ENCODE measurements at places on chromosomes 4 and X.

DNA sequence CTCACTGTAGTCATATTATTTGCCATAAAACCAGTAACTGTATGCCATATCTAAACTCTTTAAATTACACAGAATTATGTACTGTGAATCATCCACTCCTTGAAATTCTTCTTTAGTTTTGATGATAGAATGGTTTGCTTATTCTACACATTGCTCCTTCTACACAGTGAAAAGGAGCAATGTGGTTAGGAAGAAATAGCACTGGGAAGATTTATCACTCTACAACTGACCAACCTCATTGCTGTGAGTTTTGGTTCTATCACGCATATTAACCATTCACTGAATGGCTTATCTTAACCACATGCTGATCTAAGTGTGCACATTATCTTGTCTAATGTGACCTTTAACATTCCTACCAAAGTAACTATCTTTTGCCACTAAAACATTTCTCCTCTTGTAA, 415.7 kb upstream of the NDST4 start:
- DNase-seq = no peak

DNA sequence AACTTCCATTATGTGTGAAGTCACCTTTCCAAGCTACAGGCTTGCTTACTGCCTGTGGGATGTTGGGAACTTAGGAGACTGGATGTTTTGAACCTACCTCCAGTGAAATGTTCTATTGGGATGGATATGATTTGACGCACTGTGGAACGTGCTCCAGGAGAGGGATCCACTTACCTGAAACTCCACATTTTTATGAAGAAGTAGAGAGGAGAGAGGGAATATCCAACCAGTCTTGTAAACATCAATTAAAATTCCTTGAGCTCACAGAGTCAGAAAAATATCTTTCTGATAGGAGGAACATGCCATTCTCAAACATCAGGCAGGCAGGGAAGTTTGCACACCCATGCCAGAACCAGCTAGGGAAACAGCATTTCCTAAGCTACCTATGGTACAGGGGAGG, 91.1 kb upstream of the MAOA start:
- DNase-seq = no peak

GRCh38 chr4:77581724-77582123, 23.9 kb upstream of the CXCL13 start:
- no peak for DNase-seq

DNA sequence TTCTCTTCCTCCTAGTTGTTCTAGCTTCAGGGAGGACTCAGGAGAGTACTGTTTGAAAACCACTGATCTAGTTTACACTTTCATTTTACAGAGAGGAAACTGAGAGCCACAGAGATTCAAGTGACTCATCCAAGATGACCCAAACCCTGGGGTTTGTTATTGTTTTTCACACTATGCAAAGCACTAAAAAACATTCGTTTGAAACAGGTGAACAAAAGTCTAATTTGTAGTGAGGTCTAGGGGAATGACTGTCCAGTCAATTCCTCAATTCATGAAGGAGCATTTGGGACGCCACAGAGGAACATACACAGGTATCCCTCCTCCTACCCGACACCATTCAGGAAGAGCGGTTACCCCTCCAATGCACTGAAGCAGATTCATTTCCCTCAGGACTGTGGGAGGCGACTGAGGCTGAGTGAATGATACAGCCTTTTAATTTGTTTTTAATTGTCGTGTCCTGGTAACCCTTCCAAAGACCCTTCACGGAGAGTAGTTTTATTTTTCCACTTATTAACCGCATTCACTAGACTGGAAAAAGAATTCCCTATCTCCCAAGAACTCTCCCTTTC, 30.3 kb downstream of the TLR10 start:
- no peak for DNase-seq

DNA sequence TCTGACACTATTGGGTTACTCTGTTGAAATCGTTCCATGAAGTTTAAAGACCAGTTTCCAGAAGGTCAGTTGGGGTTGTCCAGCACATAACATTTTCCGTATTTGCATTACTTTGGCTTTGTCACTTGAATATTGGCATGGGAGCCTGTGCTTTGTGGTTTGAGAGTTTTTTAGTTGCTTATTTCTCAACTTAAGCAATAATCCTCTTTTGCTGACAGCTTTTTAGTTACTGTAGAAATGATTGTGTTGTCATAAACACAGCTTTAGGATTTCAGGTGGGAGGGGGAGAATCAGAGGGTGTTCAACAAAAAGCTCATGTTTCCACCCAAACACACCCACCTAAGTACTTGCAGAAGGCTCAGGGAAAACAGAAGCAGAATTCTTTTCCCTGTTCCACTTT, 210.7 kb upstream of the TLL1 start:
- no peak for DNase-seq

- DNase-seq = no peak
Observed at GRCh38 chr4:6475492-6476020, 3.1 kb upstream of the PPP2R2C start.

DNA sequence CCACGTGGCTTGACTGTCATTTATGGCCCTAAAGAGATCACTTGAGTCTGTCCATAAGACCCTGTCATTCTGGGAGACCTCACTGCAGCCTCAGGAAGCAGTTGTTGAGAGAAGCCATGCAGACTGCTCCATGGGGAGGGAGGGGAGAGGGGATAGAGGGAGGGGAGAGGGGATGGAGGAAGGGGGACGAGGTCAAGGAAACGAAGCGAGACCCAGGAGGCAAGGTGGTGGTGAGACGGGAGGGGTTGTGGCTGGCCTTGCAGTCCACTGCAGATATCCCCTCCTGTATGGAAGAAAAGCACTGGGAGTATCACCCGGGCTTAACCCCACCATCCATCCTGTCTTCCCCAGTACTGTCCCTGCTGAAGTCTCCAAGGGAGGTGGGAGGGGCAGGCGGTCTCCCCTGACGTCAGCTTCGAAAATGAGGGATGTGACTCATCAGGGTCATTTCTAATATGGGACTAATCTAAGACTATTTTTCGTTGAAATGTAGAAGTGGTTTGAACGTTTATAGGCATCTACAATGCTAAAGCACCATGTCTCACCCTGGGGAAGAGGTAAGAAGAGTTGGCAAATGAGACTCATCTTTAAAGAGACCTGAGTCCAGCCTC, 5.6 kb downstream of the TMEM255A start:
- no peak for DNase-seq

DNA sequence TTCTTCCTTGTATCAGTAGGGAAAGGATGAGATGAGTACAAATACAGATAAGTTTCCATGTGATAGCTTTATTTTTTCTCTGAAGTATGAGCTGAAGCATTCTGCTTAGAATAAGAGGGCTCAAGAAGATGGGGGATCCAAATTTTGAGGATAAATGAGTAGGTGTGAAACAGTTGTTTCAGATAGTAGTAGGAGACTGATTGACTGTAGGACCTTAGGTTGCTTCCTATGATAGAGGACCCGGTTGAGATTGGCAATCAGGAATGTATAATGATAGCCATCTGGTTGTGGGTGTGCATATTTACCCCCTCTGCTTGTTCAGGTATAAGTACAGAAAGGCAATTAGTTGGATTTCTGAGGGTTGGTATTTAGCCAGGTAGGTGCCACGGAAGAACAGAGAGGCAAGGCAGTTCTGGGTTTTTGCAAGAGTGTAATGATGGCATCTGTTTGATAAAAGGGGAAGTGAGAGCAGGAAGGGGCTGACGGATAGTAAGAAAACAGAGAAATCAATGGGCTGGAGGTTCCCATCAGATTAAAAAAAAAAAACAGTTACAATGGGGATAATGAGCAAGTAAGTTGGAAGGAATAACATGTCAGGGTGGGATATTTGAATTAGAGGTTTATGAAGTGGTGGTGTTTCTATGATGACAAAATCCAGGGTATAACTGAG, 13.7 kb downstream of the OCRL start:
- no peak for DNase-seq

DNA sequence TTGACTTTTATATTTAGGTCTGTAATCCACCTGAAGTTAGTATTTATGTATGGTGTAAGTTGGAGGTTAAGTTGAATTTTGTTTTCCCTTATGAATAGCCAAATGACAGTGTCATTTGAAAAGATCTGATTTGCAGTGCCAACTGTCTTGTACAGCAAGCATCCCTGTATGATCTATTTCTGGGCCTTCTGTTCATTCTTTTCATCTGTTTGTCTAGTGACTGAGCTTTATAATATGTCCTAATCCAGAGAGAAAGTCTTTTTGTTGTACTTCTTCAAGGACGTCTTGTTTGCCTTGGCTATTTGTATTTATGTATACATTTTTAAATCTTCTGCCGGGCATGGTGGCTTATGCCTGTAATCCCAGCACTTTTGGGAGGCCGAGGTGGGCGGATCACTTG, 39.6 kb downstream of the CDKL5 start:
- no peak for DNase-seq

- DNase-seq = no peak
Observed at GRCh38 chr4:153499005-153499404, 32.8 kb downstream of the TMEM131L start.

GRCh38 chr4:86048426-86048825, 311.4 kb downstream of the MAPK10 start:
- no peak for DNase-seq

GRCh38 chr4:4502694-4503311, 39.0 kb downstream of the STX18 start:
- DNase-seq = no peak

- DNase-seq = no peak
Observed at GRCh38 chr4:8592366-8593263, at the start of gene CPZ. Gene CPZ, plus strand, starts transcription at chr4:8592765. Its CDS starts 69 bp downstream, at chr4:8592834.

- no peak for DNase-seq
Observed at GRCh38 chrX:129748305-129748704, 9.5 kb downstream of the XPNPEP2 start.

- no peak for DNase-seq
Observed at GRCh38 chrX:3962511-3963311, 249.3 kb upstream of the PRKX start.

GRCh38 chr4:17313194-17313593, 198.7 kb downstream of the QDPR start:
- DNase-seq = no peak

DNA sequence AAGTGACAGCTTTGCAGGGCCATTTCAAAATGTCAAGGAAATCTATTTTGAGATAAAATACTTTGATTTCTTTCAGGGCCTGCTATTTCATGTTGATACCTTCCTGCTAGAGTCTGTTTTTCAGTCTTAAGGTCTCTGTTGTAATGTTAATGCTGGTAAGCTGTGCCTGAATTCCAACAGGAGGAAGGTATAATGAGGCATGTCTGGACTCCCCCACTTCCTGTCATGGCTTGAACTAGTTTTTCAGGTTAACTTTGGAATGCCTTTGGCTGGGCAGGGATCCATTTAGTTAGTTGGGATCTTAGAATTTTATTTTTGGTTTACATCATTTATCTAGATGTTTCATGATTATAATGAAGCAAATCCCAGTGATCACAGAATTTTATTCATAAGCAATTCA, 279.0 kb downstream of the CFAP47 start:
- DNase-seq = no peak

- no peak for DNase-seq
Observed at GRCh38 chrX:74420196-74421035, 877 bp upstream of the SLC16A2 start.

DNA sequence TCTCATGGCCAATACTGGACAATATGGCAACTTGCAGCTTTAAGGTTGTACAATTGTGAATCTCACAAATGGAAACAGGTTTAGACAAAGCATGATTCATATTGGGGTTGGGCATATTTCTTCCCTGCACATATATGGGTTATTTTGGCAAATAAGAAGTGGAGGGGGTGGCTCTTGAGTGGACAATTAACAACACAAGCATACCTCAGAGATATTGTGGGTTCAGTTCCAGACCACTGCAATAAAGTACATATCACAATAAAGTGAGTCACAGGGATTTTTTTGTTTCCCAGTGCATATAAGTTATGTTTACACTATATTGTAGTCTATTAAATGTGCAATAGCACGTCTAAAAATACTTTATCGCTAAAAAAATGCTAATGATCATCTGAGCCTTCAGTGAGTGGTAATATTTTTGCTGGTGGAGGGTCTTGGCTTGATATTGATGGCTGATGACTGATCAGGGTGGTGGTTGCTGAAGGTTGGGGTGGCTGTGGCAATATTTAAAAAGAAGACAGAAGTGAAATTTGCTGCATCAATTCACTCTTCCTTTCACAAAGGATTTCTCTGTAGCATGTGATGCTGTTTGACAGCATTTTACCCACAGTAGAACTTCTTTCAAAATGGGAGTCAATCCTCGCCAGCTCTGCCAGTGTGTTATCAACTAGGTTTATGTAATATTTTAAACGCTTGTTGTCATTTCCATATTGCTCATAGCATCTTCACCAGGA, 50.5 kb upstream of the OGT start:
- no peak for DNase-seq

DNA sequence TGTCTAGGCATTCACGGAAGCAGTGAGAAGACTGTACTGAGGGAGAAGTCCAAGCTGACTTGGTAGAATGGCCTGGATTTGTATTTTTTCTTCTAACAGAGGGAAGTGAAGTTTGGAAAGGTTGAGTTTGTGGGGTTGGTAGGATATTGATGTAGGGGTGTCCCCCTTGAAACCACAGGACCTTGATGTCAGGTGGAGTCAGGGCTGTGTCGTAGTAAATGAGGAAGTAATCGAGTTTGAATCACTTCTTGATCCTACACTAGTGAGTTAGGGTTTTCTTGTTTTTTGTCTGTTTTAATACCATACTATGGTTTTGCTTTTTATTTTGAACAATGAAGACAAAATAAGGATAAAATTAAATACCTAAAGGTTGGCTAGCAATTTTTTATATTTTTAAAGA, 30.1 kb upstream of the ANAPC4 start:
- no peak for DNase-seq

GRCh38 chr4:109238746-109239145, 63.7 kb downstream of the COL25A1 start:
- no peak for DNase-seq

GRCh38 chr4:2075171-2075986, 16.3 kb downstream of the NAT8L start:
- no peak for DNase-seq

DNA sequence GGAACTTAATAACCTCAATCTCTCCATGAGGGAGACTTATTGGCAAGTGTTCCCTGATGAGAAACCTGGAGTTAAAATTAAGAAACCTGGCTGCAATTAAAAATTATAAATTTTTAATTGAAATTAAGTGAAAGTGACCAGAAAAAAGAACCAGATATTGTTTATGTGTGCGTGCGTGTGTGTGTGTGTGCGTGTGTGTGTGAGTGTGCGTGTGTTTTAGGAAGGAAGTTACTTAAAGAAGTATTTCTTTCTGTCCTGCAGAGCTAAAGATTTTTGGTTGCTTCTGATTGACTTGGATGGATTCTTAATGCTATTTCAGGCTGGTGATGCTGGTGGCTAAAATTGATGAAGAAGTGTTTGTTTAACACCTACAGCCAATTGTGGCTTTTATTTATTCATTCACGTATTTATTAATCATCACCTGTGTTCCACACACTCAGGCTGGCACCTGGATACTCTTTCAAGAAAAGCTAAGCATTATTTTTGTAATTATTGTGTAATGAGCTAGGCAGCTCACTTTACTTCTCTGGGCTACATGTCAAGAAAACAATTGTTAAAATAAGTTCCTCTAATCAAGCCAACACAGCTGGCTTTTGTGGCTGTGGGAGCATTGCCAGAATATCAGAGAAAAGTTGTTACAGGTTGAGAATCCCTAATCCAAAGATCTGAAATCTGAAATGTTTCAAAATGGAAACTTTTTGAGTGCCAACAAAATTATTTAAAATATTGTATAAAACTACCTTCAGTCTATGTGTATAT, 68.5 kb downstream of the CEP44 start:
- no peak for DNase-seq

- DNase-seq = no peak
Observed at GRCh38 chrX:24692305-24692704, 1.4 kb upstream of the POLA1 start.

All from activated CD8-positive, alpha-beta memory T cell treated with anti-CD3 and anti-CD28 coated beads for 48 hours (primary cell).